Stimulated activated effector memory CD8-positive, alpha-beta T cell treated with anti-CD3 and anti-CD28 coated beads, Interleukin-12 subunit alpha, Interleukin-12 subunit beta, amount 100 ng/mL, for 72 hours (primary cell): ENCODE measurements at places on chromosomes 3 and 15.

DNA sequence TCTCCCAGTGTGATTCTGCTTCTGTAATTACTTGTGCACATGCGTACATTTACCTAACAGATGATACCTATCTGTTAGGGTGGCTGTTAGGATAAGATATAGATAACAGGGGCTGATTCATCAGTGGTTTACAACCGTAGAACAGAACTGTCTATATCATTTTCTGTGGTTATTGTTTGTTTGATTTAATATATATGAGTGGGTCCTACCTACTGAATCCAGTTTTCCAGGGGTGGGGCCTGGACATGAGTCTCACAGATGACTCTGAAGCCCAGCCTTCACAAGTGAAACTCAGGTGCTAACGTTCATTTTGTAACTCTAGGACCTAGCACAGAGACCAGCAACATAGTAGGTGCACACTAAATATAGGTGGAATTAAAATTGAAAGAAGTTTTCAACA is 10.4 kb upstream of the ACAP2 start:
- no peak for DNase-seq

- DNase-seq = no peak
These were observed 39.2 kb downstream of the SNX4 start for GRCh38 chr3:125480656-125481374.

DNA sequence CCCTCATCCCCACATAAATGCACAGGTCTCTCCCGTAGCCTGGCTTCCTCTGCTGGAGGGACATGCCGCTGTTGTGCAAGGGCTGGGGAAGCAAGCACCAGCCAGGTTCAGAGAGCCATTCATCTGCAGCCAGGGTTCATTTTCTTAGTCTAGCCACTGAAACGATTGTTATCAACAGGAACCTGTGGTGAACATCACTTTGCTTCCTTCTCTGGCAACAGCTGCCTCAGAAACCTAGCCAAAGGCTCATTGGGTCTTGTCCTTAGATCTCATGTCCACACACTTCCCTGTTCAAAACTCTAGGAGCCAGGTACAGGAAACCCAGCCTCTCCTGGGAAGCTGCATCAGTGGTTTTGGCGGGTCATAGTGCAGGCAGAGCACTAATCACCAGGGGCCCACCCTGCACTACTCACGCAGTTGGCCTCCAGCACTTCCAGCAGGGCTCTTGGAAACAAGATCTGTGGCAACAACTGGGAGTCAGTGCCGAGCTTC is 47.0 kb downstream of the OXNAD1 start:
- DNase-seq = peak; percentile 75

- no peak for DNase-seq
These were observed 539.1 kb downstream of the MFSD1 start for GRCh38 chr3:159340877-159341500.

GRCh38 chr3:151290673-151291072 is 12.3 kb upstream of the P2RY14 start:
- DNase-seq = no peak

DNA sequence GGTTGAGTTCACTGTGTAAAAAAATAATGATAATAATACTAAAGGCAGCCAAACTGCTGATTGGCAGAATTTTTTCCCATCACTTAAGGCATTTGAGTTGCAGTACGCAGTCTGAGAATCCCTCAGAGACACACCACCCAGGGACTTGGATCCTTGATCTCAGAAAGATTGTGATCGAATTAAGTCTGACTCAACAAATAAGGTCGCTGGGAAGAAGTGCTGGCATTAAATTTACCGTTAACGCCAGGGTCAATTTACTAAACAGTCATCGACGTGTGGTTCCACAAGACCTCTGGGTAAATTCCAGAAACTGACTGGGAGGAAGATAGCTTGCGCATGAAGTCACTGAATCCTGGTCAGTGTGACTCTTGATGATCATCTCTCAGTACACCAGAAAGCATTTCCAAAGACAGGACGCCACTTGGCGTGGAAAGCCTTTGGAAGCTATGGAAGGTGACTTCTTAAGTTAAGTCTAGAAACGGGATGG is 48.3 kb upstream of the CGNL1 start:
- no peak for DNase-seq

GRCh38 chr3:172808969-172809546 is 58.5 kb downstream of the ECT2 start:
- DNase-seq = no peak

- no peak for DNase-seq
These were observed 48.5 kb downstream of the THBS1 start for GRCh38 chr15:39629371-39629770.

- DNase-seq = no peak
These were observed 13.5 kb upstream of the GRAMD1C start for GRCh38 chr3:113825090-113825489.
